ENCODE measurements at places on chromosomes 5 and 9.

GRCh38 chr9:37413311-37413710, 9.2 kb upstream of the GRHPR start:
- DNase-seq = no peak

GRCh38 chr9:29325894-29326293, 1752.6 kb upstream of the C9orf72 start:
- DNase-seq = no peak

GRCh38 chr5:132788990-132789886, 12.2 kb upstream of the SEPTIN8 start:
- DNase-seq = no peak

DNA sequence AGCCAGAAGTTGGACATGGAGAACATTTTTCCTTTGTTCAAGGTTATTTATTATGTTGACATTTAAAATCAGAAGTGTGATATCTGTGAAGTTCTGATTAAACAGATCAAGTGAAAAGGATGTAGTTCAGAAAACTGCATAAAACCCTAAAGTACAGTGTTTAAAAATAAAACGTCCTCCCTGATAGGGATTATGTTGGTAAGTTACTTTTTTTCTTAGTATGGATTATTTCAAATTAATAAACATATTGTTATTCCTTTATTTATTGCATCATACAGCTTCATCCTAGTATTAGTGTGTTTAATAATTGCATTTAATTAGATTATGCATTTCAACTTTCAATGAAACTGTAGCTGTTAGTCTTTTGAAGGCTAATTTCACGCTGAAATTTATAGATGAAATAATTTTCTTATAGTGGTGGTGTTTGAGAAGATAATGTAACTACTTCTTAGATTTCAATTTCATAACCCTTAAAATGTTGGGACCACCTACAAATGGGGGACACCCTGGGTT, 157.9 kb upstream of the DMRT1 start:
- no peak for DNase-seq

DNA sequence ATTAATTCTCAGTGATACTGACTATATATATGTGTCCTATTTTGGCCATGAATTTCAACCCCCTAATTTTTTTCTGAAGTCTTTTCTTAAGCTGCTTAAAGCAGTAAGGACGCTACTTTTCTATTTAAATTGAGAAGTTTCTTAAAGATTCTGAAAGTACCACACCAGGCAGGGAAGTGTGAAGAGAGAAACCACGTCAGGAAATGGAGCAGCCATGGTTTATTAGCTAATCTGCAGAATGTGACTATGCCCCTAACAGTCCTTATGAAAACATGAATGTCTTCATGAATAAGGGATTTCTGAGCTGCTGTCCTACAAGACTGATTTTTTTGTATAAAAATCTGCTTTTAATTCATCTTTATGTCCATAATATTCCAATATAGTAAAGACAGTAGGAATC, 1724.3 kb upstream of the C9orf72 start:
- DNase-seq = no peak

DNA sequence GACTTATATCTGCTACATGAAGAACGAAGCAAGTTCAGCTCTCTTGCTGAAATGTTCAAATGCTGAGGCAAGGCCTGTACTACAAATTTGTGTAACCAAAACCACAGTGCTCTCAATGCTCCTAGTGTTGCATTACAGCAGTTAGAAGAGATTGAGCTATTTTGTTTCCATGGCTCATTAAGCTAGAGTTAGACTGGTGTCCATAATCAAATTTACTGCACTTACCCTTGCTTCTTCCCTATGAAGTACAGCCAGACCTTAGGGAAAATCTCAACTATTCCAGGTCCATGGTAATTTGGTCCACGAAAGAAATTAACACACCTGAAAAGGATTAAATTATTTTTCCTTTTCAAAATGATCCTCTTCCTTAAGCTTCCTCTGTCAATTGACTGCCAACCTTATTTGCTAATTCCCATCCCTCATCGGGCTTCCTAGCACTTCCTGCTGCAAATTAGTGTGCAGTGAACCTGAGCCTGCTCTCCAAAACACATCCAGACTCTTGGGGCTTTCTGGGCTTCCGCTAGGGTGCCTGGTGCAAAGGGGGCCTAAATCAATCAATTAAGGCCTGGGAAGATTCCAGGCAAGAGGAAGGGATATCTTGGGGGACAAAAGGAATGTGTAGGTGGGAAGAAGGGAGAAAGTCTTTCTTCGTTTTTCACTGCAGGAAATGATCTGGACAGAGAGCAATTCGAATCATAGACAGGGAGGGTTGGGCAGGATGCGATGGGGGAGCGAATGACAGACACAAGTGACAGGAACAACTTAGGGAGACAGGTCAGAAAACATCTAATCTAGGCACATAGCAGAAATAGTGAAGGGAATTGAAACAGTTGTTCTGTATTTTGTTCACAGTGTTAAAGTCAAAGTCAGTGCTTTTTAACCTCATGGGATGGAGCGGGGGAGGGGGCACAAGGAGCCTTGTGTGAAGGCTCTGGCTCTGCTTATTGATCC, 542.4 kb downstream of the RAB3C start:
- no peak for DNase-seq

DNA sequence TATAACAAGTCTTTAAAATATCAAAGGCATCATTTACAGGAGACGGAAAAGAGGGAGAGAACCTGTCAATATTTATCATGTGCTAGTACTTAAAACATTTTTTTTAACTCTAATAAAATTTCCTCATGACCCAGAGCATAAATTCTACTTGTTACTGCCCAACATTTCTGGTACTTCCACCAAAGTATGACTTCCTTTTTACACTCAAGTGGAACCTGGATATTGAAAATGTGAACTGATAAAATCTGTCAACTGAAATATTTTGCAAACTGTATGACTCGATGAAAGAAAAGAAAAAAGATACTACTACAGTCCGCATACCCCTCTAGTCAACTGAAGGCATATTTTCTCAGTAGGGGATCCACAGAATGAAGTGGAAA, 37.1 kb downstream of the FAM13B start:
- DNase-seq = no peak

DNA sequence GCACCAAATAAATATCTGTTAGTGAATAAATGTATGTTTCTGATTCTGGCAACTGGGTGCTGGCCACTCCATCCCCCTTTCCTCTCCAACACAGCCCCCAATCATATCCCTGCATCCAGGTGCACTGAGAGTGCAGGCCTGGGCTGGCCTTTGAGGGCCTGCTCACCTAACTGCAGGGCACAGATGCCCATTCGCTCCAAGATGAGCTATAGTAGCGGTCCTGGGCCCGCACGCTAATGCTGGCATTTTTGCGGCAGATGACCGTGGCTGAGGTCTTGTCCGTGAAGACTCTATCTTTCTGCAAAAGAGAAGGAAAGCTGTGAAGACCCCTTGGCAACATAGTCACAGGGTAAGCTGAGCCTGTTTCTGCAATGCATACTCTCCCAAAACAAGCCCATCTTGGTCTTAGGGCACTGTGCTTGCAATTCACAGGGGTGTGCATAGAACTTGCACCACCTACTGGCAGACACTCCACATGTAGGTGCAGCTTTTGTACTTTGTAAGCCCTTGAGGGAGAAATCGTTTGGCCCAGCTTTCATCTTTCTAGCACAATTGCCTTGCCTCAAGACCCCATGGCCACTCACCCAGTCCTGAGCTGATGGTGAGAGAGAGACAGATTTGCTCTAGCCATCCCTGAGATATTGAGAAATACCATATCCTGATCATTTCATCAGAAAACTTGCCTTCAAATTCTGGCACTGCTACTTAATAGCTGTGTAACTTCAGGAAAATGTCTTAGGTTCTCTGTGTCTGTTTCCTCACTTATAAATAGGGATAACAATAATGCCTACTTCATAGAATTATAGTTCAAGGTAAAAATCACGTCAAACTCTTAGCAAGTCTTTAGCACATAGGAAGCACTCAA, 13.5 kb downstream of the IL12B start:
- DNase-seq = peak; percentile 24

DNA sequence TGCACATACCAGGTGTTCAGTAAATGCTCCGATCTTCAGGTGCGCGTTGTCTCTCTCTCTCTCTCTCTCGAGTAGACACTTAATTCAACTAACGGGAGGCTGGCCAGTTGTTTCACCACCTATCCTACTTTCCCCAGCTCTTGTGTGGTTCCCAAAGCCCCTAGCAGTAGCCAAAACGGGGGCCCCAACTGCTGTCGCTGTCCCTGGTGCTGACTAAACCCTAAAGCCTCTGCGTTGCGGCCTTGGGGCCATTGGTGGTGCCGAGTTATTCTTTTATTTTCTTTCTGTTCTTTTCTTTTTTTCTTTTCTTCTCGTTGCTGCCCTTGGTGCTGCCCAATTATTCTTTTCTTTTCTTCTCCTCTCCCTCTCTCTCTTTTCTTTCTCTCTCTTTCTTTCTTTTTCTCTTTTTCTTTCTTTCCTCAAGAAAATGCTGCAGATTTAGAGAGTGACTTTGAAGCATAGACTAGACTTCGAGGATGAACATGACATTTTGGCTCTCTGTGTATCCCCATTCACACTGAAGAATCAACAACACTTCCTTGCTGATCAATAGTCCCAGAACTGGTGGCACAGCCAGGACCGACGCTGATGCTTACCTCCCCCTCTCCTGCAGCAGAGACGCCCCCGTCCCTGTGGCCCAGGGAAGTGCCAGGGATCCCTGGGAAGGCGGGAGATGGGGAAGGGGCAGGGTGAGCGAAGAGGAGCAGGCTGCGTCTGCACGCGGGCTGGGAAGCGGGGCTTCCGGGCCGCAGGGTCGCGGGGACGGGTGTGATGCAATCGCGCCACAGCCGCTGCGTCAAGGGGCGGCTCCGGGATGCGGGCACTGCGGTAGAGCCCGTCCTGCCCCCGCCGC, at the start of gene FBLL1:
Gene FBLL1, plus strand, starts transcription at position 785 of the 853 bp plus-strand sequence. CDS start 200 bp downstream, outside the sequence.
- peak; percentile 4 for DNase-seq

- no peak for DNase-seq
These were observed 29.2 kb downstream of the NKD2 start for GRCh38 chr5:1037671-1038416.

DNA sequence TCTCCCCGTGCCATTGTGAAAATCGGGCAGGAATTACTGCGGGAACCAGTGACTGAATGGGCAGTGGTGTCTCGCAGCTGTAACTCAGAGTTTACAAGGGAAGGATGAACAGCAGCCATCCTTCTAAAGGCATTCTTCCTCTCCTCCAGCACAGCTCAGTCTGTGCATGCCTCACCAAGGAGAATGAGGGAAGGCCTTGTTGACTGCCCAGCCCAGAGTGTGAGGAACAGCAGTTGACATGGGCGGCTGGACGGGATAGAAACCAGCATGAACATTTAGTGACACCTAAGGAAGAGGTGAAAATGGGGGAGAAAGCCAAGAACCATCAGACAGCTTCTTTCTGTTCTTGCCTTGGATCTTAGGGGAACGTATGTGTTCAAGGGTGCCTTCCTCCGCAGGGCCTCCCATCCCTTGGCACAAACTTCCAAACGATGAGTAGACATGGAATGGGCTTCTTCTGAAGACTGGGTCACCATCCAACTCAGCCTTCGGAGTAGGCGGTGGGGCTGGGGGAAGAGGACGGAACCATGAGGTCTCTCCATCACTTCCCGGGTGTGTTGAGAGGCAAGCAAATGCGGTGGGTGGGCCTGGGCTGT, 887 bp upstream of the PDE8B start:
- no peak for DNase-seq

DNA sequence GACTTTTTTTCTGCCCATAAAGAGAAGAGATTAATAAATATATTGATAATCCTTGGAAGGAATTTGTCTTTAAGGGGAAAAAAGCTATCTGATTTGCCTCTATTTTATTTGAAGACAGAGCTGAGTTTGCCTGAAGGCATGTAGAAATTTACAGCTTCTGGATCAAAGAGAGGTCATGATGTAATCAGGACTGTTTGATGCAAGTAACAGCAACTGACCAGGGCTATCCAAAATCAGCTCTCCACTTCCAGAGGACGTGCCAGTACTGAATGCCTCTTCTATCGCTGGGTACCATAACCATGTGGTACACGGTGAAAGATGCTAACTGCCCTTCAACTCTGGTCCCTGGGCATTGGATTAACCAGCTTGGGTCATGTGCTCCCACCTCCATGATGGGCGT, 90.6 kb downstream of the ZFAND5 start:
- DNase-seq = no peak

DNA sequence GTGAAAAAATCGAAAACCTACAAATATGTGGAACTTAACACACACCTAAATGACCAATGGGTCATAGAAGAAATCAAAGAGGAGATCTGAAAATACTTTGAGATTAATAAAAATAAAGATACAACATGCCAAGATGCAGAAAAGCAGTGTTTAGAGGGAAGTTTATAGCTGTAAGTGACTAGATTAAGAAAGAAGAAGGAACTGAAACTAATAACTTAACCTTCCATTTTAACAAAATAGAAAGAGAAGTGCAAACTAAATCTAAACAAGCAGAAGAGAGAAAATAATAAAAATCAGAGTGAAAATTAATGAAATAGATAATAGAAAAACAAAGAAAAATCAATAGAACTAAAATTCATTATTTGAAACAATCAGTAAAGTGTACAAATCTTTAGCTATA, 103.0 kb upstream of the MAMDC2 start:
- no peak for DNase-seq

- DNase-seq = no peak
These were observed 42.6 kb upstream of the GFPT2 start for GRCh38 chr5:180395540-180396274.

GRCh38 chr9:19358701-19359100, 21.3 kb downstream of the RPS6 start:
- no peak for DNase-seq

- DNase-seq = no peak
These were observed 18.7 kb downstream of the ORM2 start for GRCh38 chr9:114348261-114348905.

DNA sequence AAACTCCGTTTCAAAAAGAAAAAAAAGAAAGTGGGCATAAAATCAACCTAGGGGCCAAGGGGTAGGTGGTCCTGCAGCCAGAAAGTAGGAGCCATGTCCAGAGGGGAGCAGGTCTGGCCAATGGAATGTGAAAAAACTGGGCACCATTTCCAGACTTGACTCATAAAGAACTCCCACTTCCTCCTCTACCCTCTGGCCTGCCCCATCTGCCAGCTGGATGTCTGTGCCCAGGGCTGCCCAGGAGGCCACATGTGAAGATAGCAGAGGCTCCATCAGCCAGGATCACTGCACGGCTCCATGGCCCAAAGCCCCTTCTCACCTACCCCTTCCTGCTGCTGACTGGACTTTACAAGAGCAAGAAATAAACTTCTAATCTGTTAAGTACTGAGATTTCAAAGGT, 42.1 kb upstream of the EEIG1 start:
- no peak for DNase-seq

DNA sequence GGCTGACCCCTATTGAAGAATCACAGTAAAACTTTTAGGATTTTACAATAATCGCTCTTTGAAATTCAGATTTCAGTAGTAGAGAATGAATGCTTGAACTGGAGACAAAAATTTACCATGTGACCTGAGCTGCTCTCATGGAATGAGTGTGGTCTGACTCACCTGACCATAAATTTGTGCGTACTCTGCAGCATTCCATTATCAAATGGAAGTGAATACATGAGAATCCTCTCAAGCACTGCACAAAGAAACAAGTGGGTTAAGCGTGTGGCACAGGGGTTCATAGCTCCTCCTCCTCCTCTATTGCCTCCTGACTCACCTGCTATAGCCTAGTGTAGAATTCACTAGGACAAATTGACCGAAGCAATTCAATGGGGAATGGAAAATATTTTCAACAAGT, 269.8 kb upstream of the CDH9 start:
- peak; percentile 32 for DNase-seq

All from skeletal muscle cell (primary cell).